SK-N-SH (cell line): ENCODE measurements at places on chromosomes 11 and 22. TPM values are rescaled to one million over a fixed set of nuclear protein-coding genes. Genes with fewer than 3 reads are reported as not detected.

DNA sequence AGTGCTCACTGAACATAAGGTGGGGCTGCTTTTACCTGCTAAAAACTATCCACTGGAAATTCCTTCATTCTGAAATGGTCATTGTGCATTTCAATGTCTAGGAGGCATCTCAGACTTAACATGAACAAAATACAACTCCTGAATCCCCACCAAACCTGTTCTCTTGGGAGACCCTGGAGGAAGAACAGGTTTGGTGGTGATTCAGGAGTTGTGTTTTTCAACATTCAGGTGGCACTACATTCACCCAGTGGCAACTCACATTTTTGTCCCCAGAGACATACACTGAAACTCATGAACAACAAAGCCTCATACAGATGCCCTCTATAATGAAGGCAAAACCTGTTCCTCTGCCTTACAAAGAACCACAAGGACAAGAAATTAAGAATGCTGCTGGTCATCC is 64.3 kb upstream of the CYP2D6 start:
- H3K36me3 ChIP-seq: no peaks in the 10 kb centered on the region
- no peaks in the 10 kb centered on the region for H3K4me1 ChIP-seq
- no peak overlapping the region for H3K4me3 ChIP-seq
- no peak for DNase-seq
- H3K27ac ChIP-seq: no peak overlapping the region
- H3K27me3 ChIP-seq: no peaks in the 10 kb centered on the region

GRCh38 chr11:57458410-57459163 is 1.7 kb upstream of the RTN4RL2 start:
- H3K27me3 ChIP-seq: peaks cover 33% of the 10 kb centered on the region
- H3K27ac ChIP-seq: no peak overlapping the region
- DNase-seq: peak; percentile 84
- H3K36me3 ChIP-seq: no peaks in the 10 kb centered on the region
- H3K4me1 ChIP-seq: peaks cover 22% of the 10 kb centered on the region; the same call in 1 of the 2 replicates
- peak overlapping the region; percentile 50; the same call in 1 of the 2 replicates for H3K4me3 ChIP-seq

DNA sequence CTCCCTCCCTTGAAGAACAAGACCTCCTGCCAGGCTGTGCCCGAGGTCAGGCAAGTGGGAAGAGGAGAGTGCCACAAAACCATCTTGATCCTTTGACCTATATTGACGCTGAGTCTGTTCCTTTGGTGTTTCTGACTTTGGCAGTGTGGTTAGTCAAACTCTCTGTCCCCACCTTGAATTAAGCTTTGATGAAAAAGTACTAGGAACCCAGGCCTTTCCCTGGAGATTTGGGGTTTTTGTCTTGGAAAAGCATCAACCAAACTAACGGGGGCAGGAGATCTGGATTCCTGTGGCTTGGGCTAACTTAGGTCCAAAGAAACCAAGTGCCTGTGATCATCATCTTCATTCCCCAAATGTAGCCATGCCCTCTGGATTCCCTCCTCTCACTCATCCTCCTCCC is 40.4 kb downstream of the ARFGAP2 start:
- H3K27me3 ChIP-seq: no peaks in the 10 kb centered on the region
- H3K36me3 ChIP-seq: peaks cover 22% of the 10 kb centered on the region
- H3K27ac ChIP-seq: no peak overlapping the region
- no peak overlapping the region for H3K4me3 ChIP-seq
- DNase-seq: no peak

DNA sequence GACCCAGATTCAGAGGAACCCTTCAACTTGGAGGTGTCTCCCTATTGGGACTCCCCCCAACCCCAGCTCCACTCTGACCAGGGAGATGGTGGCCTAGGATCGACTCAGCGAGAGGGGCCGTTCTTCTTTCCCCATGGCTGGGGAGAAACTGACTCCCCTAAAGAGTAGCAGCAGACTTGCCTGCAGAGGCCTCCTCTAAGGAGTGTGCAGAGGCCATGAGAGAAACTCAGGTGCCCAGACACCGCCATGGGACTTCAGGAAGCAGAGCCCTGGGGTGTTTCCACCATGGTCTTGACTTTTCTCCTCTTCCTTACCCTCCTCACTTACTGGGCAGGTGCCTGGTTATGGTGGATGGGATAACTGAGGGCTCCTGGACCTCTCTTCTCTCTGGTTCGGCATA is 2.6 kb upstream of the TOP3B start:
- H3K4me1 ChIP-seq: peaks cover 13% of the 10 kb centered on the region; the same call in 1 of the 2 replicates
- H3K36me3 ChIP-seq: peaks cover 3% of the 10 kb centered on the region; the same call in 1 of the 2 replicates
- no peak overlapping the region for H3K4me3 ChIP-seq
- H3K27me3 ChIP-seq: 0 out of 2 replicates have a peak, but pooled peaks cover 11% of the 10 kb centered on the region
- no peak overlapping the region for H3K27ac ChIP-seq

DLG2 gene
- 0.21 and 0.31 TPM in 2 replicates for polyA plus RNA-seq

- no peak overlapping the region for H3K27ac ChIP-seq
- H3K27me3 ChIP-seq: peaks cover 10% of the 10 kb centered on the region; the same call in 1 of the 2 replicates
- peak overlapping the region; percentile 54; the same call in 1 of the 2 replicates for H3K4me3 ChIP-seq
- no peaks in the 10 kb centered on the region for H3K36me3 ChIP-seq
These were observed 12.3 kb upstream of the ASRGL1 start for GRCh38 chr11:62324731-62325556.

- peaks cover 3% of the 10 kb centered on the region; the same call in 1 of the 2 replicates for H3K4me1 ChIP-seq
- H3K4me3 ChIP-seq: no peak overlapping the region; the same call in 1 of the 2 replicates
- no peaks in the 10 kb centered on the region for H3K27me3 ChIP-seq
- DNase-seq: peak; percentile 74
- no peak overlapping the region for H3K27ac ChIP-seq
These were observed 2.2 kb downstream of the FXYD2 start for GRCh38 chr11:117822074-117823033.

DNA sequence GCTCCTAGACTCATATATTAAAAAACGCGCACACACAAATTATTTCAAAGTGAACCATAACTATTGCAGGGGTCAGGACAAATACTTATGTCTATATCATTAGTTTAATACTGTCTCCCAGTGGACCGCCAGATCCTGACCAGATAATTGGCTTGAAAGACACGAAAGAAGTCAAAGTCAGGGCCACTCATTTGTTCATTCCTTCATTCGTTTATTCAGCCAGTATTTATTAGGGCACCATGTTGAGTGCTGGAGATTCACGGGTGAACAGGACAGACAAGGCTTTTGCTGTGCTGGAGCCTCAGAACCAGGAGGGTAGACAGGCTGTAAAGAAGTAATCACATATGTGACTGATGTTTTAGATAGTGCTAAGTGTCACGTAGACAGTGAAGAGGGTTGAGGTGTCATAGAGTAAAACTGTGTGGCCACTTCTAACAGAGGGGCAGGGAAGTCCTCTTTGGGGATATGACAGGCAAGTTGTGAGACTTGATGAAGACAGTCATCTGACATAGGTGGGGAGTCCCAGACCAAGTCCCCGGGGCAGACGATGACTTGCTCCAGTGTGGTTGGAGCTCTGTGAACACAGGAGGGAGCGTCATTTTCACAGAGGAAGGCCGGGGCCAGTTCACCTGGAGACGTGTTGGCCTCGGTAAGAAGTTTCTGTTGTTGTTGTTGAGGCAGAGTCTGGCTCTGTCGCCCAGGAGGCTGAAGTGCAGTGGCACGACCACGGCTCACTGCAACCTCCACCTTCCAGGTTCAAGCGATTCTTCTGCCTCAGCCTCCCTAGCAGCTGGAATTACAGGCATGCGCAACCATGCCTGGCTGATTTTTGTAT is 25.9 kb downstream of the RBX1 start:
- H3K27me3 ChIP-seq: no peaks in the 10 kb centered on the region
- peaks cover 2% of the 10 kb centered on the region; the same call in 1 of the 2 replicates for H3K36me3 ChIP-seq

CHRM1 gene
- not detected in 2 replicates for polyA plus RNA-seq

TREH gene
- not detected in 2 replicates for polyA plus RNA-seq

HPX gene
- polyA plus RNA-seq: 1.8 and 2.3 TPM in 2 replicates

LRRC4C gene
- polyA plus RNA-seq: 0.16 and 0.21 TPM in 2 replicates

GRCh38 chr11:16408619-16409018 is 52.3 kb upstream of the SOX6 start:
- H3K27ac ChIP-seq: no peak overlapping the region
- H3K4me3 ChIP-seq: no peak overlapping the region
- no peaks in the 10 kb centered on the region; the same call in 1 of the 2 replicates for H3K4me1 ChIP-seq
- no peaks in the 10 kb centered on the region for H3K36me3 ChIP-seq
- H3K27me3 ChIP-seq: no peaks in the 10 kb centered on the region
- no peak for DNase-seq
